ENCODE measurements at places on chromosomes 6 and 20.
A peak's percentile ranks its signal among the peaks of the same experiment; 100 is the strongest.

DNA sequence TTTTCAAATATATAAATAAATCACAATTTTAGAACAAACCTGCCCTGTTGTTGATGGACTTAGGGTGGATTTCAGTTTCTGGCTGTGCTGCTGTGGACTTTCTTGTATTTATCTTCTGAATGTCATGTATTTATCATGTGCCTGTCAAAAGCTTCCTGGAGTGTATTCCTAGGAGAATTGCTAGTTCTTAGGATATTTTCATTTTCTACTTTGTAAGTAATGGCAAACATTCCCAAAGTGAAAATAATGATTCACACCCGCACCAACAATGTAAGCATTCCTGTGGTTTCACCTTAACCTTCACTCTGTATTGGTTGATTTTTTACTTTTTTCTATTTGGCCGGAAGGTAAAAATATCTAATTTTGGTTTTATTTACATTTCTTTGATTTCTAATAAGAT is 387.8 kb downstream of the SMOC2 start:
- DNase-seq = no peak

- DNase-seq = no peak
Observed at GRCh38 chr6:53922539-53922981, 127.8 kb downstream of the LRRC1 start.

- DNase-seq = no peak
Observed at GRCh38 chr6:32288426-32288825, 64.6 kb upstream of the NOTCH4 start.

DNA sequence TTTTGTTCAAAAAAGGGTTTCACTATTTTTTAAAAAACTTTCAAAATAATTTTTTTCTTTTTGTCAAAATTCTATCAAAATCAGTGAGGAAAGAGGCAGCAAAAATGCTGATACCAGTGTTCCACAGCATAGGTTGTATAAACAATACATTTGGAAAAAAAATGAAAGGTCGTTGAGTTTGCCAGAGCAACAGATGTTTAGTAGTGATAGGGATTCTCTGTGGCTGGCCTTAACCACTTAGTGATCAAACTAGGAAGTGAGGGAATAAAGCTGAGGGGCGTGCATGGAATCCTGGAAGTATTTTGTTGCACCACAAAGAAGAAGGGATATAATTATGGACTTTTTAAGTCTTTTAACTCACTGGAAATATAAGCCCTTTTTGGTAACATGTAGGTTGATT is 555.3 kb upstream of the CHD6 start:
- DNase-seq = no peak

GRCh38 chr6:18978337-18979128 is 591.4 kb downstream of the RNF144B start:
- DNase-seq = no peak

DNA sequence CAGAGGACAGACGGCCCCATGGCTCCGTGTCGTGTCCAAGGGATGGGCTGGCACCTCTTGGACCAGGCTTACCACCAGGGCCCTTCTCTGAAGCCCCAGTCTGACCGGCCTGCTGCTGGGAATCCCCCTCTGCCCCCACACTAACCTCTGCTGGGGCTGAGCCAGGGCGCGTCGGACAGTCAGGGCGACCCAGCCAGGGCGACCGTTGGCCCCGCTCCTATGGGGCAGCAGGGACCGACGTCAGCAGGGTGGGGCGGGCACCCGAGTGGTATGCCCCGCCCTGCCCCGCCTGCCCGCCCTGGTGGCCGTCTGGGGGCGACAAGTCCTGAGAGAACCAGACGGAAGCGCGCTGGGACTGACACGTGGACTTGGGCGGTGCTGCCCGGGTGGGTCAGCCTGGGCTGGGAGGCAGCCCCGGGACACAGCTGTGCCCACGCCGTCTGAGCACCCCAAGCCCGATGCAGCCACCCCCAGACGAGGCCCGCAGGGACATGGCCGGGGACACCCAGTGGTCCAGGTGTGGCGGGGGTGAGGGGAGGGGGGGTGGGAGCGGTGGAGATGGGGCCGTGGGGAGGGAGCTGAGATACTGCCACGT is at the start of gene SLC17A9:
TSS of gene SLC17A9 (plus strand) at position 337 of the 595 bp plus-strand sequence. CDS start at position 459, 122 bp downstream.
- no peak for DNase-seq

DNA sequence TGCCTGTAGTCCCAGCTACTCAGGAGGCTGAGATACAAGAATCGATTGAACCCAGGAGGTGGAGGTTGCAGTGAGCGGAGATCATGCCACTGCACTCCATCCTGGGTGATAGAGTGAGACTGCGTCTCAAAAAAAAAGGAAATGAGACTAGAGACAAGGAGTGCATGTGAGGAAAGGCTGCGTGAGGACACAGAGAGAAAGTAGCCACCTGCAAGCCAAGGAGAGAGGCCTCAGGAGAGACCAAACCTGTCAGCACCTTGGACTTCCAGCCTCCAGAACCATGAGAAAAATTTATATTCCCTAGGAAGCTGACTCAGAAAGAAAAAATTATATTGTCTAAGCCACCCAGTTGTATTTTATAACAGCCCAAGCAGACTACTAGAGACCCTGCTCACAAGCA is 7.4 kb upstream of the BEND3 start:
- no peak for DNase-seq

- no peak for DNase-seq
Observed at GRCh38 chr6:152423216-152424103, 213.7 kb downstream of the SYNE1 start.

- no peak for DNase-seq
Observed at GRCh38 chr6:138035070-138035469, 72.1 kb downstream of the PERP start.

GRCh38 chr6:4303638-4304037 is 168.3 kb upstream of the ECI2 start:
- no peak for DNase-seq

GRCh38 chr6:167588181-167588919 is 238.4 kb upstream of the AFDN start:
- DNase-seq = no peak

- DNase-seq = no peak
Observed at GRCh38 chr6:27478141-27478705, 5.3 kb upstream of the ZNF184 start.

DNA sequence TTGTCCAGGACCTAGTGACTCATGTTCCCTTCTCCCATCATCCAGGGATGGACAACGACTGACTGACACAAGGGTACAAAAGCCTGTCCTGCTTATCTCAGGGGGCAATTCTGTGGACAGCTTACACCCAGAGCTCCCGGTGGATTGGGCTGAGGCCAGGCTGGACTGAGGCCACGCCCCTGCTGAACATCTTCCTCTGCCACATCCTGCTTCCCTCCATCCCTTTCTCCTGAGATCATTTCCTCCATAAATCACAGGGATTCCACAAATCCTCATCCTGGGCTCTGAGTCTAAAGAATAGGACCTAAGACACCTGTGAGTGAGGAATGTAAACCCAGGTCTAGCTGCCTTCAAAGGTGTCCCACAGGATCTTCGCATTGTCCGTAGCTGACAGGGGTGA is 30.4 kb upstream of the RNF24 start:
- no peak for DNase-seq

GRCh38 chr20:51958099-51959065 is 156.1 kb upstream of the SALL4 start:
- DNase-seq = no peak

GRCh38 chr20:23413862-23414422 is 7.3 kb downstream of the NAPB start:
- DNase-seq = no peak

GRCh38 chr20:41469868-41470267 is 103.2 kb upstream of the EMILIN3 start:
- DNase-seq = no peak

DNA sequence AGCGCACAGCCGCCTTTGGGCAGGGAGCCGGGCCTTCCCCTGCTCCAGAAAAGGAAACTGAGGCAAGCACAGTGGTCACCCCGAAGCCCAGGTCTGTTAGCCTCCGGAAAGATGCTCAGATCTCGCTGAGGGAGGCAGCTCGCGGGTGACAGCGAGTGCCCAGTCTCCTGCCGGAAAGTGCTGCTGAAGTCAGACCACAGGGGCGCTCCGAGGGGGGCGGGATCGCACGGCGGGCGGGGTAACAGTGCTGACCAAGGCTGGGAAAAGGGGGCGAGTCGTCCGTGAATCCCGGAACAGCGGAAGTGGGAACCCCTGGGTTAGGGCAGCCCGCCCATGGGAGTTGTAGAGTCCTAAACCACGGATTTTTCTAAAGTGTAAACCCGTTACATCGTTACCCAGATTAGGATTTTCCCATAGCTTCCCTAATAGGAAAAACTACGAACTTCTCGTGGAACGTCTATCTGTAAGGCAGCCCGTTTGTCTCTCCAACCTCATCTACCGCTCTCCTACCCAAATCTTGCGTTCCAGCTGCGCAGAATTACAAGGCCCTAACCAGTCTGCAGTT is 504 bp downstream of the VPS16 start:
- DNase-seq = peak; percentile 47

GRCh38 chr20:64091770-64092169 is 7.6 kb upstream of the LKAAEAR1 start:
- no peak for DNase-seq

- DNase-seq = no peak
Observed at GRCh38 chr6:133160536-133160935, 80.6 kb upstream of the EYA4 start.

GRCh38 chr20:59043698-59044097 is 1.1 kb upstream of the PRELID3B start:
- DNase-seq = no peak

DNA sequence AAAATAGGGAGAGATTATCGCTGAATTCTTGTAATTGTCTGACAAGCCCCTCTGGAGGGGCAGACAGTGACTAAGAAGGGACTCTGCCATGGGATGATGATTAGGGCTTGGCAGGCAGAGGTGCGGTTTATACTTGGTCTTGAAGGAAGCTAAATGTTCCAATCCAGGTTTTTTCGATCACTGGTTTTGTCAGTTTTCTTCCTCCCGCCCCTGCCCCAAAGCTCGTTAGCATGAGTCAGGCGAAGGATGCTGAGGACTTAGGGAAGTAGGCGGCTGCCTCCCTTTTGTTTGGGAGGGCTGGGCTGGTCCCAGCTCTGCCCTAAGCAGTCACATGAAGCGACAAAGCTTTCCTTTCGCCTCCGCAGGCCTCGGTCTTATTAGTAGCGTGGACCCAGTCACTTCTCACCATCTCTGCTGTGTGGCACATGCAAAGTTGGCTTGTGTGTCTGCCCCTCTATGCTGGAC is 314.2 kb downstream of the CDC5L start:
- DNase-seq = no peak

DNA sequence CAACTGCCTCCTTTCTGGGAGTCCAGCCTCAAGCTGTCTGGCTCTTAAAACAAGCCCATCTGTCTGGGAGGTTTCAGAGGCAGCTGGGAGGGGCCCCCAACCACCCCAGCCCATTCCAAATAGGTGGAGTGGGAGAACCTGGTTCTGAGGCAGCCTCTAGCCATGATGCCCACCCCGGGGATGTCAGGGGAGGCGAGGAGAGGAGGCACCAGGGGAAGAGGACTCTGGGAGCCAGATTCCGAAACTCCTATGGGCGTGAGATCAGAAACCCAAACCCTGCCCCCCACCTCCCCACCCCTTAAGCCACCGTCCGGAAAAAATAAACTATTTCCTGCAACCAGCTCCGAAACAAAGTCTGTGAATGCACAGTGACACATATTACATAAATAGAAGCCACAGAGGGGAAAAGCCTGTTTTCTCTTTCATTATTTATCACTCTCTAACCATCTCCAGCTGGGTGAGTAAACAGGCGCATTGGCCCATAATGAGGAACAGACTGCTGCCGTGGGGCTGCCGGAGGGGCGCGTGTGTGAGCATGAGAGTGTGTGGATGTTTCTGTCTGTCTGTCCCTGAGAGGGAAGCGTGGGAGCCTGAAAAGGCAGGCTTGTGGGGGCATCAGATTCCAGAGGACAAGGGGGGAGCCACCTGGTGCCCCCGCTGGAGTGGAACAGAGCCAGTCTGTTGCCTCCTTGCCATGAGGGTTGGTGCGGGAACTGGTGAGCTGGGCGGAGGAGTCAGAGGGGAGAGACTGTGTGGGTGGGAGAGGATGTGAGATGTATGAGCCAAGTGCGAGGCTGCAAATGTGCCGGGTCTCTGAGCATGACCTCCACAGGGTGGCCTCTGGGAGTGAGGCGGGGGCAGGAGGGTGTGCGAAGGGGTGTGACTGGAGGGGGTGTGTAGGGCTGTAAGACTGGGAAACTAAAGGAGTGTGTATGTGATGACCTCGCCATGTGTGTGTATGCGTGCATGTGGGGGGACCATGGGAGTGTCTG is 14.3 kb upstream of the FOXP4 start:
- no peak for DNase-seq

GRCh38 chr6:145802141-145802540 is 12.5 kb downstream of the FBXO30 start:
- DNase-seq = no peak

- DNase-seq = no peak
Observed at GRCh38 chr6:167441715-167442206, 116.9 kb downstream of the TTLL2 start.

DNA sequence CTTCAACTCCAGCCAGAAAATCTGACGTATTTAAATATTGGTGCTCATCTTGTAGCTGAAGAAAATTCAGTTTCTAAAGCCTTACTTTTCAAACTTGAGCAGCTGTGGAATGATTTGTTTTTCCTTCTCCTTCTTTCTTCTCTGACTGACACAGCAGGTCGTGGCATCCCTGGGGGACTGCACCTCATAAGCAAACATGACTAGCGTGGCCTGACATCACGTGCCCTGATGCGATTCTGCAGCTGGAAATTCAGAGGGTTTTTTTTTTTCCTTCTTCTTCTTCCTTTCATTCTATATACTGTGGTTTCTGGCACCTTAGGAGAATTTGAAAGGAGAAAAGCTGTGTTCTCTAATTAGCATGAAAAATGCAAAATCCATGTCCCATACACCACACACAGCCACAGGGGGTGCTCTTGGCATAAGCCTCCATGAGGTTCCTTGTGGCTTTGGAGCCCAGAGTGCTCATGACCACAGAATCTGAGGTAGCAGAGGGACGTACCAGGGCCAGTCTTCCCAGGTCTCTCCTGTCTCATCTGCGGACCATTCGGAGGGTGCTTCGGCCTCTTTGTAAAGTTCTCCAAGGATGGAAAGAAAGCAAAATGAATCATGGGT is 258.5 kb upstream of the CDH4 start:
- no peak for DNase-seq

DNA sequence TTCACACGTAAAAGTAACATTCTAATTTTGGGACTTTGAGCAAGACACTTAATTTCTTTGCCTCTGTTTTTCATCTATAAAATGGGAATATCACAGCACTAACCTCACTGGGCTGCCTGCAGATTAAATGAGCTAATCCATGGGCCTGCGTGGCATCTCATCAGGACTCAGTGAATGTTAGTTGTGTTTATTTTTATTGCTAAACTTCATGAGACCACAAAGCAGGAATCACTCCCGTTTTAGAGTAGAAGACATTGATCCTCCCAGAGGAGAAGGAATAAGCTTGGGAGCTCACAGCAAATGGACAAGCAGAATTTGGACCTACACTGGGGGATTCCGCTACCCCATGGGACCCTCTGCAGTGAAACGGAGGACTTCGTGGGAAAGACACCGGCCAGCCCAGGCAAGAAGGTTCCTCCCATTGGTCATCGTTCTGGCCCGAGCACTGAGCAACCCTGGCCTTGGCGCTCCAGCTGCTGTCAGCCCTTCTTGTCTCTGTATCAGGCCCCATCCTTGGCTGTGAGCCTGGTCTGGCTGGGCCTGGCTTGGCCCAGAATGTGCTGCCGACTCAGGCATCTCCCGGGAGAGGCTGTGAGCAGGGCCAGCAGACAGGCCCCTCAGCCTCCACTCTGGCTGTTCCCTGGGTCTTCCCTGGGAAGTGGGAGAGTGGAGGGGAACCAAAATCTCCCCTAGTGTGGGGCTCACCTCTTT is 79.8 kb downstream of the NFATC2 start:
- no peak for DNase-seq

- DNase-seq = no peak
Observed at GRCh38 chr6:37477656-37478435, 21.8 kb downstream of the CCDC167 start.

- no peak for DNase-seq
Observed at GRCh38 chr6:137080711-137081110, 35.9 kb upstream of the IL20RA start.

Data from nucleus accumbens (tissue), 56 donors.